Activated naive CD8-positive, alpha-beta T cell treated with anti-CD3 and anti-CD28 coated beads for 36 hours (primary cell): ENCODE measurements at places on chromosomes 11 and 22. TPM values are rescaled to one million over a fixed set of nuclear protein-coding genes. Genes with fewer than 3 reads are reported as not detected.

DNA sequence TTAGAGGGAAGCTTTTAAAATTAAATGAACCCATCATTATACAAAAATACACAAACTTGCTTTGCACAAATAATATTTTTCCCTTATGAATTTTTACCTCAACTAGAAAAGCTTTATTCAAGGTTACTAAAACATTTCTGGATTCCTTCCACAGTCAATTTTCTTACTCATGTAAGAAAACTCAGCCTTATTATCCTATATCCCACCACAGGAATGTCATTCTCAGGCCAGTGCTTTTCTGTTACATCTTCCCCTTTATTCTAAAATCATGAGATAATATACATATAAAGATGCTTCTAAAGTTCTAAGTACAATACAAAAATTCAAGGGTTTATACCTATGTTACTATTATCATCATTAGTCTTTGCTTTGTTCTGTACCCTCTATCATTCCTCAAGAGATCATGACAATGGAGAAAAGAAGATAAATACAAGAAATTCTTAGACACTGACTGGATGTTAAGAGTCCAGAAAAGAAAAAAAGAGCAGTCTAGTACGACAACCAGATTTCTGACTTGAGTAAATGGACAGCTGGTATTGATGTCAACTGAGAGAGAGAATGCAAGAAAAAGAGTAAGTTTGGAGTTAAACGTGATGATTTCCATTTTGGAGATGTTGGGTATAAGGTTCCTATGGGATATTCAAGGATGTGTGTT is 60.3 kb downstream of the MTMR2 start:
- no peak overlapping the region for H3K27ac ChIP-seq
- H3K4me3 ChIP-seq, result no peak overlapping the region
- no peak for DNase-seq
- H3K27me3 ChIP-seq, result no peaks in the 10 kb centered on the region
- H3K36me3 ChIP-seq, result peaks cover 12% of the 10 kb centered on the region
- H3K4me1 ChIP-seq, result peaks cover 1% of the 10 kb centered on the region

GRCh38 chr11:57490456-57491248 is 24.9 kb downstream of the SLC43A1 start:
- H3K36me3 ChIP-seq, result peaks cover 51% of the 10 kb centered on the region
- H3K27ac ChIP-seq, result no peak overlapping the region
- no peak overlapping the region for H3K4me3 ChIP-seq

GRCh38 chr11:8368194-8368593 is 104.5 kb upstream of the LMO1 start:
- no peaks in the 10 kb centered on the region for H3K27me3 ChIP-seq
- no peak overlapping the region for H3K27ac ChIP-seq
- no peak for DNase-seq
- H3K36me3 ChIP-seq, result no peaks in the 10 kb centered on the region

DNA sequence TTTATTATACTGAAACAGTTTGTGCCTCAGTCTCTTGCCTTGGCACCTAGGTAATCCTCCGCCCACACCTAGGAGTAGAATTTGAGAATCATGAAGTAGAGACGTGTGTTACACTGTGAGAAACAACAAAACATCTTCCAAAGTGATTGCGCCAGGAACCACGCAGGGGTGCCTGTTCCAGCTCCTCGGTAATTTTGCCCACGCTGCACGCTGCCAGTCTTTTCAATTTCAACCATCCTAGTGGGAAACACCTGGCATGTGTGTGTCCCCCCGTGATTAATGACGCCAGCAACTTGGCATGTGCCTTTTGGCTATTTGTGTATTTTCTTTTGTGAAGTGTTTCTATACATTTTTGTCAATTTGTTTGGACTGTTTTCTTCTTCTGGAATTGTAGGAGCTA is 919.1 kb downstream of the BRD1 start:
- peaks cover 6% of the 10 kb centered on the region for H3K4me1 ChIP-seq
- peaks cover 63% of the 10 kb centered on the region for H3K27me3 ChIP-seq
- no peak for DNase-seq
- no peak overlapping the region for H3K27ac ChIP-seq

DNA sequence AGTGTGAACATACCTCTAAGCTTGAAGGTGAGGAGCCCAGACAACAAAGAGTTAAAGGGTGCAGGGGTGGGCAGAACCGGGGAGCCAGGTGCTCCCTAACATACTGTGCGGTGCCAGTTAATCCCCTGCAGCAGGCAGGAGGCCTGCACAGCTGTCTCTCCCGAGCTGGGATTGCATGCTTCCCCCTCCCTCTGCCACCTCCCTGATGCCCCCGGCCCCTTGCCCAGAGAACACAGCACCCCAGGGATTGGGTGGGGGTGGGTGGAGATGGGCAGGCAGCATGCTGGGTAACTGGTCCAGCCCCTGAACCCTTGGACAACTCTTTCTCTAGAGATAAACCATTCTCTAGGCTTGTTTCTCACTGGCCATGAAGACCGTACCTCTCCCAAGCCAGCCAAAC is 67.7 kb upstream of the MYOD1 start:
- H3K27me3 ChIP-seq, result peaks cover 64% of the 10 kb centered on the region
- H3K4me3 ChIP-seq, result no peak overlapping the region
- no peaks in the 10 kb centered on the region for H3K4me1 ChIP-seq

DNA sequence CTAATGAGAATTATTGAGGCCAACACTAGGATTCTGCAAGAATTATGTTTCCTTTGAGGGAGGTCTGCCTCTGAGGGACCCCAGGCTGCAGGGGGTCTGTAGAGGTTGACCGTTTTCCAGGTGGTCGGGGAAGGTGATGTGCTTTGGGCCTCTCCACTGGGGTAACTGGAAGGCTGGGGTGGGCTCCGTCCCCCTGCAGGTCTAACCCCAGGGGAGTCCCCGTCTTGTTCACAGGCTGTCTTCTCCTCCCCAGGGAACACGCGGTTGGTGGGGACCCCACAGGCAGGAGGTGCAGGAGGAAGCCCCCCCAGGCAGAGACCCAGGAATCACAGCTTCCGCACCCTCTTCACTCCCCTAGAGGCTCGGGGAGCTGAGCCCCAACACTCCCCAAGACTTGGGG is 726.4 kb downstream of the BRD1 start:
- no peak for DNase-seq
- no peaks in the 10 kb centered on the region for H3K4me1 ChIP-seq
- no peaks in the 10 kb centered on the region for H3K36me3 ChIP-seq
- no peak overlapping the region for H3K4me3 ChIP-seq
- H3K27me3 ChIP-seq, result peaks cover 15% of the 10 kb centered on the region

GRCh38 chr11:99693941-99694492 is 673.3 kb downstream of the CNTN5 start:
- no peak overlapping the region for H3K27ac ChIP-seq
- H3K4me3 ChIP-seq, result no peak overlapping the region
- H3K36me3 ChIP-seq, result no peaks in the 10 kb centered on the region
- no peaks in the 10 kb centered on the region for H3K4me1 ChIP-seq
- H3K27me3 ChIP-seq, result no peaks in the 10 kb centered on the region
- DNase-seq, result no peak

- H3K4me3 ChIP-seq, result peak overlapping the region; percentile 89
- peaks cover 51% of the 10 kb centered on the region for H3K36me3 ChIP-seq
- H3K27ac ChIP-seq, result peak overlapping the region; percentile 53
- no peak for DNase-seq
- peaks cover 54% of the 10 kb centered on the region for H3K4me1 ChIP-seq
- no peaks in the 10 kb centered on the region for H3K27me3 ChIP-seq
These were observed 12.3 kb upstream of the CD5 start for GRCh38 chr11:61089806-61090491.

- H3K36me3 ChIP-seq, result no peaks in the 10 kb centered on the region
- H3K27ac ChIP-seq, result no peak overlapping the region
- H3K4me1 ChIP-seq, result no peaks in the 10 kb centered on the region
- H3K27me3 ChIP-seq, result peaks cover 15% of the 10 kb centered on the region
- no peak for DNase-seq
These were observed 342.7 kb downstream of the TENM4 start for GRCh38 chr11:79098146-79098545.

DNA sequence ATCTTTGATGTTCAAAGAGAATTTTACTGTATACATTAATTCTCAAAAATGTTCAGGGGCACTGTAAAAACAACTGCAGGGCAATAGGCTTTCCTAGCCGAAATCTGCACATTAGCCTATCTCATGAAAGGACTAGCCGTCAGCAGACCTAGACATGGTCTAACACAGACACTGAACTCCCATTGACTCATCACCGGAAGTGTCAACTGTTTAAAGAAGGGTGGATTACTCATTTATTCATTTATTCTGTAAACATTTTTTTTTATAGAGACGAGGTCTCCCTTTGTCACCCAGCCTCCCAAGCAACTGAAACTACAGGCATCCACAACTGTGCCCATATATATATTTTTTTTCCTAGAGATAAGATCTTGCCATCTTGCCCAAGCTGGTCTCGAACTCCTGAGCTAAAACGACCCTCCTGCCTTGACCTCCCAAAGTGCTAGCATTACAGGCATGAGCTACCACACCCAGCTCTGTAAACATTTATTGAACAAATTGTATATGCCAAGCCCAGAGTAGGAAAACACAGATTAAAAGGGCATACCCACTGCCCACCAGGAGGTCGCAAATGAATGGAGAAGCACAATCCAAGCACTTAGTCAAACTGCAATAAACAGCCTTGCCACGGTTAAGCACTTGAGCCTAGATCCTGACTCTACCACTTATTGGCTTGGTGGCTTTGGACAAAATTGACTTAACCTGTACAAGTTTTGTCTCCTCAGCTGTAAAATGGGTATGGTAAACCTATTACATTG is 26.6 kb downstream of the RAB30 start:
- no peak overlapping the region for H3K27ac ChIP-seq
- peaks cover 39% of the 10 kb centered on the region for H3K4me1 ChIP-seq
- H3K4me3 ChIP-seq, result no peak overlapping the region
- H3K36me3 ChIP-seq, result peaks cover 8% of the 10 kb centered on the region

DNA sequence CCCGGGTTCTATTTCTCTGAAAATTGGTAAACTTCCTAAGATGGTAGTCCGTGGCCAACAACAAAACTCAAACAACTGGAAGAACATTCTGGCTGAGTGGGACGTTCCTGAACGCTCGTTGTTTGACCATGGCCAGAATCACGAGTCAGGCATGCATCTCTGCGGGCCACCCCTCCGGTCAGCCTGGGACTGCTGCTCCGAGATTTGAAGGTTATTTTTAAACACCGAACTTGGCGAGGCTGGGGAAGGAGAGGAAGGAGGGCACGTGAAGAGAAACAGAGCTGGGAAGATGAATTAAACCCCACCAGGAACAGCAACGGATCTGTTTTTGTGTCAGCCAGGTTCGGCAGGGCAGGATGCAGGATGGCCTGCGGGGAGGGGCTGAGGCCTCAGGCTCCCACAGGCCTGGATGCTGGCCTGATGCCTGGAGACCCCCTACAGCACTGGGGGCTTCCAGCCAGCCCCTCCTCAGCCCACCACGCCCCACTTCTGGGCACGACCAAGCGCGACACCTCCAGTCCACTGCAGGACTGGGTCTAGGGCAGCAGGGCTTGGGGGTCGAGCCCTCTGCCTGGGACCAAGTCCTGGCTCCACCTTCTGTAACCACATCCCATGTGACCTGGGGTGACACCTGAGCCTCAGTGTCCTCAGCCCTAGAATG is 5.1 kb downstream of the SHISAL1 start:
- H3K27me3 ChIP-seq, result no peaks in the 10 kb centered on the region
- H3K4me3 ChIP-seq, result no peak overlapping the region
- no peaks in the 10 kb centered on the region for H3K4me1 ChIP-seq
- no peaks in the 10 kb centered on the region for H3K36me3 ChIP-seq
- DNase-seq, result no peak
- H3K27ac ChIP-seq, result no peak overlapping the region

DNA sequence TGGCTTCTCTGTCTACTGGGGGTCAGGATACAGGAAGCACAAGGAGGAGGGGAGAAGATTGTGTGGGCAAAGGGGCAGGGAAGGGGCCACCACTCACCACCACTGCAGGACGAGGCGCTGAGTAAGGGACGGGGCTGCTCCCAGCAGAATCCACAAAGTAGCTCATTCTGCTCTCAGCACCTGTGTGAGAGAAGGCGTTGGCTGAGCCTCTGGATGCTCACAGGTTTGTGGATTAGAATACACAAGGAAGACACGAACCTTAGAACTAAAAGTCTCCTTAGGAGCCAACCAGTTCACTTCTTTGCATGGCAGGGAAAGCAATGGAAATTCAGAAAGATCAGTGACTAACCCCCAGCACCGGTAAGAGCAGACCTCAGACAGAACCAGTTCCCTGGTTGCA is 14.4 kb downstream of the ETS1 start:
- peaks cover 45% of the 10 kb centered on the region for H3K4me1 ChIP-seq
- no peaks in the 10 kb centered on the region for H3K36me3 ChIP-seq
- DNase-seq, result no peak
- no peak overlapping the region for H3K27ac ChIP-seq
- no peaks in the 10 kb centered on the region for H3K27me3 ChIP-seq
- no peak overlapping the region for H3K4me3 ChIP-seq

GRCh38 chr11:35981581-35981980 is 37.7 kb downstream of the LDLRAD3 start:
- no peaks in the 10 kb centered on the region for H3K27me3 ChIP-seq
- H3K36me3 ChIP-seq, result no peaks in the 10 kb centered on the region
- no peak overlapping the region for H3K27ac ChIP-seq
- no peak for DNase-seq
- no peak overlapping the region for H3K4me3 ChIP-seq
- no peaks in the 10 kb centered on the region for H3K4me1 ChIP-seq

DNA sequence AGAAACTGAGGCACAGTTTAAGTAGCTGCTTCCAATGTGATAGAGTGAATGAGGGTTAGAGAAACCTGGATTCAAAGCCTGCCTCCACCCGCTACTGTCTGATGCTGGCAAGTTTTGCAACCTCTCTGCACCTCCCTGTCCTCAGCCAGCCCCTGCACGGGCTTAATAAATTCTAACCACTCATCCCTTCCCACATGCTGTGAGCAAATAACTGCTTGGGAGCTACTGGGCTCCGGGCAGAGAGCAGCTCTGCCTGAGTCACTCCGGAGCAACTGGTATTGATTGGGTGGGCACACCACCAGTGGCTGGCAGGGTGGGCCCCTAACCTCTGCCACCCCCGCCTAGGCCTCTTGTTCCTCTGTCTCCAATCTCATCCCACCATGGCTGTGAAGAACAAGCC is 104.3 kb upstream of the SYT13 start:
- H3K4me1 ChIP-seq, result peaks cover 1% of the 10 kb centered on the region
- H3K27me3 ChIP-seq, result peaks cover 7% of the 10 kb centered on the region
- DNase-seq, result no peak
- H3K4me3 ChIP-seq, result no peak overlapping the region

The TLCD5 gene
- 0.42 TPM for total RNA-seq

The GSTT2B gene
- not detected for total RNA-seq

The ZNRF3 gene
- total RNA-seq, result 2.2 TPM

The SHANK3 gene
- 0.27 TPM for total RNA-seq

The CDHR5 gene
- not detected for total RNA-seq

The PYGM gene
- total RNA-seq, result 1.6 TPM

The GPHA2 gene
- total RNA-seq, result not detected
